Common myeloid progenitor, CD34-positive (primary cell): ENCODE measurements at places on chromosomes 4 and X.
A peak's percentile ranks its signal among the peaks of the same experiment; 100 is the strongest.

- no peak for DNase-seq
Measured at GRCh38 chrX:8548446-8548845, 83.8 kb downstream of the VCX3B start.

- no peak for DNase-seq
Measured at GRCh38 chr4:153061971-153062370, 125.8 kb downstream of the FHDC1 start.

- DNase-seq, result no peak
Measured at GRCh38 chr4:76717431-76717830, 180.5 kb downstream of the SOWAHB start.

- no peak for DNase-seq
Measured at GRCh38 chr4:156374069-156374468, 420.4 kb upstream of the CTSO start.

- DNase-seq, result no peak
Measured at GRCh38 chr4:10278071-10278470, 161.5 kb upstream of the WDR1 start.

DNA sequence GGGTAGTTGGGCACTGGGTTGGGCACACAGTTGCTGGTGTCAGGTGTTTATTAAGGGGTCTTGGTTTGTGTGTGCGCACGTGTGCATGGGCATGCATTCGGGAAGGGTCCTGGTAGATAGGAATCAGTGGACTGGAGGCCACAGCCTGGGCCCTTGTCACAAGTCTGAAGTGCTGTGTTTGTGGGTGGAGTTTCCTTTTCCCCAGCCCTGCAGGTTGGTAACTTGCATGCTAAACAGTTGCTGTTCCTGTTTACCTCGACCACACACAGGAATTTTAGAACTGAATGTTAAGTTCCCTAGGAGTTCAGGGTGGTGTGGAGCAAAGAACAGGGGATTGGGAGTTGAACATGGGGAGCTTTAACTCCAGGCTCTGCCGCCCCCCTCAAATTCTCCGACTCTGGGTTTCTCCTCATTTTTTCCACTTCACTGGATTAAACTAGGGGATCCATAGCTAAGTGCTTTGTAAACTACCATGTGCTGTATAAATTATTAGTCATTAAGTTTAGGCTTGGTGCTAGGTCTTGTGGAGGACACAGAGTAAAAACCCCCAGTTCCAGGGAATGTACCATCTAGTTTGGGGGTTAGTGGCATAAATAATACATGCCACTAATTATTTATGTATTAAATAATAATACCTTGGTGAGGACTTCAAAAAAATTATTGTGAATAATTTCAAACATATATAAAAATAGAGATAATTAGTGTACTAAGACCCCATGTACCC, 49.0 kb downstream of the STARD8 start:
- DNase-seq, result no peak

DNA sequence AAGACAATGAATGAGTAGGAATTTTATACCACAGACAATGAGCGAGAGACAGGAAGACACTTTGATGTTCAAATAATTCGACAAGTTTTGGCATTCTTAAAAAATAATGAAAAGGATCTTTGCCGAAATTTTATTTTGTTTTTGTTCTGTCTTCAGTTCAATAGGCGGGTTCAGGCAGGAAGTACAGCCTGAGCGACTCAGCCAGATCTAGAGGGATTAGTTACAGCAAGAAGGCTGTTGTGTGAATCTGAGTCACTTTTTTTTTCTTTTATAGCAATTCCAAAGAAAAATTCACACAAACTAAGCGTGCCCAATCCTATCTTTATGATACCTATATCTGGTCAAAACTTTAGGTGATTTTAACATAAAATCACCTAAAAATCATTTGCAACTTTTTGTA, 505.4 kb upstream of the FAM241A start:
- DNase-seq, result no peak

- no peak for DNase-seq
Measured at GRCh38 chr4:101329592-101329991, 17.7 kb downstream of the PPP3CA start.

GRCh38 chrX:66635360-66635759, 3.5 kb downstream of the EDA2R start:
- no peak for DNase-seq

DNA sequence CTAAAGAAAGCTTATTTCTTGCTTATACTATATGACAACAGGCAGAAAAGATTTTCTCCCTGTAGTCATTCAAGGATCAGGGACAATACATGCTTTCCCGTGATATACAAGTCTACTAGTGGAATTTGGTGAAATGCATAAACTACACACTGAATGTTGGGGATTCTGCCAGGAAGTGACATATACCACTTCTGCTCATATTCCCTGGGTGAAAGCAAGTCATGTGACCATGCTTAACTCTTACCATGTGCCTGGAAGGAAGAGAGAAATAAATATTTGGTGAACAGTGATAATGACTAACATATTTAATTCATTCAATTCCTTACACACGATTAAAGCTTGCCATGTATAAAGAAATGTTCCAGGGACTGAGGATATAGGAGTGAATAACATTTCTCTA, 534.6 kb downstream of the PPARGC1A start:
- DNase-seq, result no peak

- no peak for DNase-seq
Measured at GRCh38 chr4:85000343-85000742, 33.9 kb upstream of the WDFY3 start.

GRCh38 chr4:145132511-145133098, 34.5 kb downstream of the ABCE1 start:
- peak; percentile 42 for DNase-seq

- DNase-seq, result no peak
Measured at GRCh38 chr4:181890911-181891310, 352.3 kb upstream of the TENM3 start.

GRCh38 chr4:183140911-183141320, 41.9 kb downstream of the WWC2 start:
- DNase-seq, result no peak

- no peak for DNase-seq
Measured at GRCh38 chr4:169263791-169264392, 6.9 kb downstream of the SH3RF1 start.

DNA sequence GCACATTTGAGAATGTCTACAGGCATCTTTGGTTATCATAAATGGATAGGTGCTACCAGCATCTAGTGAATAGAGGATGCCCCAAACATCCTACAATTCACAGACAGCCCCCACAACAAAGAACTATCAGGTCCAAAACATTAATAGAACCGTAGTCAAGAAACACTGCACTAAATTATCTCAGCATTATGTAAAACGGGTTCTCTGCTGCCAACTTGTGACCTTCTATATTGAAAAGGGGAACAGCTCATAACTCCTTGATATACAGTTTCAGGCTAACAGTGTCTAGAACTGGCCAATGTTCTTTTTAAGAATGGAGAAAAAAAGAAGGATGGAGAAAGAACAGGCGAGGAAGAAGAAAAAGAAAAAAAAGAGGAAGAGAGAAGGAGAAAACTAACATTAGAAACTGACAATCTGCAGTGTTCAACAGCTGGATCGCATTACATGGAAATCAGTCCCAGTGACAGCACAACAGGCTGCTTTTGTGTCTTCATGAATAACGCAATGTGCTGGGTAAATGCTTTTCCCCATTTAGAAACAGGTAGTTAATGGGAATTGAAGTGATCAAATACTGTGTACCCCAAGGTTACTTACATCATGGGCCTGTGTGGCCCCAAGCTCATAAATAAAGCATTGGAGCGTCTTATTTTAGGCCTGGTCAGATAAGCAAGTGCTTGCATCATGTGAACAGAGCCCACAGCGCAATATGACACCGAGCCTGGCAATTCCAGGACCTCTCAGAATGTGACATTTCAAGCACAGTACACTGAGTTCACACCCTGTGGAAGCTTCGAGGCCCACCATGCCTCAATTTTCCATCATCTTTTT, 339.5 kb downstream of the DHX15 start:
- no peak for DNase-seq

DNA sequence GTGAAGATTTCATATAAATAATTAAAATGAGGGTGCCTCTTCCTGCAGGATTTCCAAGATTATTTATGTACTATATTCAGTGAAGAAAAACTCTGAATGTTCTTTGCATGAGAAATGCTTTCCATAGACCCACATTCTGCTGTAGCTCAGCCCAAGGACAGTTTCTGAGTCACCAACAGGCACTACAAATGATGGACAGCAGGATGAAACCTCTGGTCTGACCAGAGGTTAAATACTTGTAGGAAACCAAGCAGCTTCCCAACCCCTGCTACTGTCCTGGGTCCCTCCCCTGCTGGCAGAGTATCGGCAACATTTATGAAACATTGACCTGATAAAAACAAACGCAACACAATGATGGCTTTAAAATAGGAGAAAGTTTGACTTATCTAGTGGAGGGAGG, 73.1 kb downstream of the CXXC4 start:
- no peak for DNase-seq

- no peak for DNase-seq
Measured at GRCh38 chr4:31349907-31350306, 629.7 kb downstream of the PCDH7 start.

DNA sequence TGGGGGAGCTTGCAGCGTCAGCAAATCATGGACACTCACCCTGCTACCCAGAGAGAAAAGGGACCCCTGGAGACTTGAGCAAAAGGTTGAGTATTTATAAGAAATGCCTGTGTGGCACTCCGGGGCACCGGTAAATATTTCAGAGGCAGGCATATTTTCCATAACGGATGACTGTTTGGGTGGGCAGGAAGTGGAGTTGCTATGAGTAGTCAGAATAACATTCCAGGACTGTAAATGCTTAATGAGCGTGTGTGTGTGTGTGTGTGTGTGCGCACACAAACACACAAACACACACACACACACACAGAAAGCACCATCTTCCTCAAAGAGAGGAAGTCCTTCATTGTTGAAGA, 74.6 kb downstream of the MXRA5 start:
- DNase-seq, result peak; percentile 20

GRCh38 chr4:74423104-74423503, 21.8 kb upstream of the AREG start:
- no peak for DNase-seq

- no peak for DNase-seq
Measured at GRCh38 chrX:129792586-129793291, 13.0 kb downstream of the SASH3 start.

DNA sequence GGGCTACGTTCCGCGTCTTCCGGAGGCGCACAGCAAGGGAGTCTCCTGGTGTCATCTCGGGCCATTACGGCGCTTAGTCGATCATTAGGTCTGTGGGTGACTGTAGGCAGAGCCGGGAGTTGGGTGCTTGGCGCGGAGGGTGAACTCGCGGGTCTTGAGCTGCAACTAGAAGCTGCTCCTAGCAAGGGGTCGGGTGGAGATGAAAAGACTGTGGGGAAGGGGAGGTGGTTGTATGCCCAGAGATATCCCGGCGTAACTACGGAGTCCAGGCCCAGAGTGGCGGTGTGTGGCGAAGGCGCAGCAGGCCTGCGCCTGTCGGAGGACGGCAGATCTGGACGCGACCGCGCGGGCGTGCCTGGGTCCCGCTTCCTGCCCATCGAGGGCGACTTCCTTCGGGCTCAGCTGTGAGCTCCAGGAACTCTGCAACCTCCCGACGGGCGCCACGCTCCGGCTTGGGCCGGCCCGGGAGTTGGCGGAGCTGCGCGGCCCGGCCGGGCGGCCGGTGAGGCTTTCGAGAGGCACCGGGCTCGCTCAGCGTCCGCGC, 2.7 kb upstream of the NKX3-2 start:
- no peak for DNase-seq

DNA sequence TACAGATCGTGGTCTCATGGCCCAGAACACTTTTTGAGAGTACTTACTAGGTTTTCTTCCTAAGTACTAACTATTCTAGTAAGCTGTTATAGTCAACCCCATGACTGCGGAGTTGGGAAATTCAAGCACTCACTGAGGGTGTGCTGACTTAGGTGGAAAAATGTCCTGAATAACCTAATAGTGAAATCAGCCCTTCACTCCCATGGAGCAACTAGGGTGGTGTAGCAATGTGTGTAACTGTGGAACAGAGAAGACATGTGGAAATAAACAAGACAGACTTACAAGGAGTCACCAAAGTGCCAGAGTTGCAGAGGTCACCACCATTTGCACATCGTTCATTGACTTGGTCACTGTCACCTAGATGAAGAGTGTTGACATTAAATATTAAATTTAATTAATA, 12.1 kb upstream of the VSIG4 start:
- DNase-seq, result no peak

GRCh38 chr4:148998719-148999118, 556.5 kb upstream of the NR3C2 start:
- no peak for DNase-seq

DNA sequence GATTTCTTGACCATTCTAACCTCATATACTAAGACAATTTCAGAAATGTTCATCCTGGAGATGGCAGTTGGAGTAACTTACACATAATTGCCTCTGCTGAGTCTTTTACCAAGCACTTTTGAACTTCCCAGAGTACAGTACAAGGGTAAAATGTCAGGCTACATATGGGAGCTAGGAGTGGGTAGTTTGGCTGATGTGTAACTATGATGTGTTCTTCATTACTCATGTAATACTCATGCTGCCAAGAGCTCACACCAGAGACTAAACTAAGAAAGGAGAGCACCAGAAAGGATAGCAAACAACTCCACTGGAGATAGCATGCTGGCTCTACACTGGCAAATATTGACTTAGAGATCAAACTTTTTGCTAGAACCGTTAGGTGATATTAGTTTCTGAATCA, 194.0 kb downstream of the PDGFRA start:
- no peak for DNase-seq

DNA sequence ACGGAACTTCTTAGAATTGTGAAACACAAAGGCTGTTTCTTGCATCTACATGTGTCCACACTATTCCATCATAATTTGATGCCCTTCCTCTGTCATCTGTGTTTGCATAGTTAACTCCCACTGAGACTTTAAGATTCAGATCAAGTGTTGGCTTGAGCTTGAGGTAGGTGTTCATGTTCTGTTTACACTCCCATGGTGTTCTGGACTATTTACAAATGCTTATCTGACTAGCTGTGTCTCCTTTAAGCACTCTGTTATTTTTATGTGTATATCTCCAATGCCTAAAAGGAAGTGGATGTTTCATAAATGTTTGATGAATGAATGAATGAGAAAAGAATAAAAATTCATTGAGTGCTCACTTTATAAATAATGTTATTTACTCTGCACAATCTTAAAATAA, 622.7 kb downstream of the RAB28 start:
- DNase-seq, result no peak
